T1000 (cell line): ENCODE measurements at places on chromosomes 2 and 18.
A peak's percentile ranks its signal among the peaks of the same experiment; 100 is the strongest.

DNA sequence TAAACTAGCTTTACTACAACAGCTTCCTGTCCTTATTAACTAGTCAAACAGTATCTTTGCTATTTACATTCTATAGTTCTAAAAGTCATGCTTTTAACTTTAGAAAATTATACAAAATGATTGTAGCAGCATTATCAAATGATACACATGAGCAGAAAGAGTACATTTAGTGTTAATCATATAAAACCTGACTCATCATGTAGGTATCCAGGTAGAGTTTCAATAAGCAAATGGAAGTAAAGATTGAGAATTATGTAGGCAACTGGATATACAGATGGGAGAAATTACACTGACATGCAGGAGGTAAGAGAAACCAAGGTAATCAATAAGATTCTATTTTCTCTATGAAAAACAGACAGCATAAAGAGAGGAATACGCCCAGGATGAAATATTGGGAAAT lies 33.8 kb downstream of the TRIP12 start:
- DNase-seq: no peak

DNA sequence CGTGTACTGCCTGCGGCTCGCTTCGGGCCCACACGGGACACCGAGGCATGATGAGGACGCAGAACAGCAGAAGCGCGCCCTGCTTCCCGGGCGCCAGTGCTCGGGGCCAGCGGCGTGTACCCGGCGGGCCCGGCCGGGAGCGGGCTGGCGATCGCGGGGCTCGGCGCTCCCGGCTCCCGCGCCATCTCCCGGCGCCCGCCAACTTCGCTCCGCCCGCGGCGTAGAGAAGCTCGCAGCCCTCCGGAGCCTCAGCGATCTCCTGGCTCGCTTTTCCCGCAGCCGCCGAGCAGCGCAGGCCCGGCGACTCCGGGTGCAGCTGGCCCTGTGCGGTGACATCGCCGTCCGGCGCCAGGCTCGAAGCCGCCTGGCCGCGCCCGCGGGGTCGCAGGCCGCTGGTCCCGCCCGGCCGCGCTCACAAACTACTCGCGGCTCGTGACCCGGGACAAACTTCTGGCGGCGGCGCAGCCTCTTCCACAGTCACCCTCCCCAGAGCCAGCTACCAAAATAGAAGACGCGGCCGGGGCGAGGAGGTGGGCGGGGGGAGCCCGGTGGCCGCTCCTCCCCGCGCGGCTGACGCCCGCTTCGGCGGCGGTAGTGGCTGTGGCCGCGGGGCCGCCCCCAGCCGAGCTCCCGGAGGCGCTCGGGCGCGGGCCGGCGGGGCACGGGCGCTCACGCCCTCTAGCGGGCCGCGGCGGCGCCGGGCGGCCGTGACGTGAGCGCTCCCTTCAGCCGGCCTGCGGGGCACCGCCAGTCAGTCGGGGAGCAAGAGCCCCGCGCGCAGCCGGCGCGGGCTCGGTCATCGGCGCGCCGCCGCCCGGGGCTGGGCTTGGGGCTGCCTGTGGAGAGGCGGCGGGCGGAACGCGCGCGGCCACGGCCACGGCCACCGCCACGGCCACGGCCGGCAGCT lies at the start of gene PTPRM:
TSS of gene PTPRM (plus strand) at position 750 of the 907 bp plus-strand sequence. CDS start 503 bp downstream, outside the sequence.
- peak; percentile 48 for DNase-seq

- no peak for DNase-seq
Measured at GRCh38 chr2:51413726-51414125, 381.8 kb upstream of the NRXN1 start.

DNA sequence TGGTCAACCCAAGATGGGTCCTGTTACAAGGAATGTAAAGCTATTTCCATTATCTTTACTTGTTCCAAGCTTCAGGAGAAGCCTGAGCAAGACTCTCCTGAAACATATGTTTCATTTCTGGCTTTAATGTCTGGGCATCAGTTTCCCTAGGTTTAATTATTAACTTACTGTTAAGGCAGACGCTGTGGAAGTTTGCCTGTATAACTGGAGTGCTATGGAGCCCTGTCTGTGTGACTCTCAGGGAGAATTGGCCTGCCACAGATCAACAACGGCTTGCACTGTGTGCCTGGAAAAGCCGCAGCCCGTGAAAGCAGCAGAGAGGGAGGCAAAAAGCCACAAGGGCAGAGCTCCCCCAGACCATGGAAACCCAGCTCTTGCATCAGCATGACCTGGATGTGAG lies 22.1 kb upstream of the LONRF2 start:
- DNase-seq: no peak
